ENCODE measurements at places on chromosomes 1 and 21. TPM values are rescaled to one million over a fixed set of nuclear protein-coding genes. Genes with fewer than 3 reads are reported as not detected.

DNA sequence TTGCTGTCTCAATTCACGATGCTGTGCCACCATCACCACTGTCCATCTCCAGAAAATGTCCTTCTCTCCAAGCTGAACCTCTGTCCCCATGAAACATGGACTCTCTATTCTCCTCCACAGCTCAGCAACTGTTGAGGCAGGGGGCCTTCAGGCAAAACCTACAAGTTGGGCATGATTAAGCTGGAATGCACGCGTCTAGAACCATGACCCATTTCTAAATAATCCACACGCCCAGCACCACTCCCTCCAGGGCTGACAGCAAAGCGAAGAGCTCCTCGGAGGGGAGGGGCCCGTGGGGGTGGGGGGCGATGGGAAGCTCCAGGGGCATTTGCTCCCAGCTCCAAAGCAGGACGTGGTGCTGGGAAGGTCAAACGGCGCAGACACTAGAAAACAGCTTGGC lies 3.3 kb upstream of the HES5 start:
- DNase-seq, result no peak

- no peak for DNase-seq
Observed at GRCh38 chr1:4137621-4138415, 237.7 kb upstream of the C1orf174 start.

DNA sequence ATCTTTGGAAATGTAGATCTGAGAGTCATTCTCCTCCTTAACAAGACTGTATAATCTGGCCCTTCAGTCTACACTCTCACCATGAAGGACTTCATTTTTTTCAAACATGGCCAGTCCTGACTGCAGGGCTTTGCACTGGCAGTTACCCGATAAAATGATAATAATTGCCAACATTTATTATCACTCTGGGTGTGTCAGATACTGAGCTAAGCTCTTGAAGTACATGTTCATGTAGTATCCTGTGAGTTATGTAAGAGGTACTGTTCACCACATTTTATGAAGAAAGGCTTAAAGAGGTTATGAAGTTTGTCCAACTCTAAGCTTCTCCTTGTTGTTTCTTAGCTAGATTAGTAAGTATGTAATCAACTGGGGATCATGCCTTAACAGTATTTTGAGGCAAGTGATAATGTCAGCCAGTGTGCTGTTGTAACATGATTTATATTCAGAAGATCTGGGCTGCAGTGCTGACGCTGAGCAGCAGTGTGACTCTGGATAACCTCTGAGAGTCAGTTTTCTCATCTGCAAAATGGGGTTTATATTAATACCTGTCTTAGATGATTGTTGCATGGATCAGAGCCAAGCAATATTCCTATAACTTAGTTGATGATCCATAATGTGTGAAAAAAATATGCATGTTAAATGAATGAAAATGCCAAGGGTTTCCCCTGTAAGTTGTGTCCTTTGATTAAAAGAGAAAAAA lies 42.1 kb upstream of the LEPR start:
- DNase-seq, result no peak

The BGLAP gene
- total RNA-seq, result not detected

The COL11A1 gene
- 0.53 TPM for total RNA-seq

All from gastrocnemius medialis (tissue), 4 donors.